Bronchial smooth muscle cell (primary cell): ENCODE measurements at places on chromosomes 6 and 20. TPM values are rescaled to one million over a fixed set of nuclear protein-coding genes. Genes with fewer than 3 reads are reported as not detected.

Gene FAM83C
- total RNA-seq = not detected in 2 replicates

Gene ZBTB46
- total RNA-seq = 23.6 and 54.7 TPM in 2 replicates

Gene IL20RA
- total RNA-seq = 0.17 and 0.32 TPM in 2 replicates

Gene B4GALT5
- 10.2 and 15.0 TPM in 2 replicates for total RNA-seq

Gene BPIFB1
- not detected in 2 replicates for total RNA-seq

Gene GPLD1
- total RNA-seq = under 0.01 and 0.09 TPM in 2 replicates

Gene NHSL1
- total RNA-seq = 15.6 and 19.7 TPM in 2 replicates

Gene KIF13A
- 56.8 and 61.3 TPM in 2 replicates for total RNA-seq

Gene TRIM15
- not detected in 2 replicates for total RNA-seq

Gene MCHR2
- total RNA-seq = not detected in 2 replicates

Gene PACRG
- 0.16 and 0.17 TPM in 2 replicates for total RNA-seq

Gene HLA-DOB
- 0.32 and 1.5 TPM in 2 replicates for total RNA-seq

Gene DEFB116
- not detected in 2 replicates for total RNA-seq

Gene LZTS3
- 2.8 and 3.4 TPM in 2 replicates for total RNA-seq
